ENCODE measurements at places on chromosomes 3 and 15.

- DNase-seq, result no peak
These were observed 556.1 kb upstream of the MDFIC2 start for GRCh38 chr3:70868561-70868960.

DNA sequence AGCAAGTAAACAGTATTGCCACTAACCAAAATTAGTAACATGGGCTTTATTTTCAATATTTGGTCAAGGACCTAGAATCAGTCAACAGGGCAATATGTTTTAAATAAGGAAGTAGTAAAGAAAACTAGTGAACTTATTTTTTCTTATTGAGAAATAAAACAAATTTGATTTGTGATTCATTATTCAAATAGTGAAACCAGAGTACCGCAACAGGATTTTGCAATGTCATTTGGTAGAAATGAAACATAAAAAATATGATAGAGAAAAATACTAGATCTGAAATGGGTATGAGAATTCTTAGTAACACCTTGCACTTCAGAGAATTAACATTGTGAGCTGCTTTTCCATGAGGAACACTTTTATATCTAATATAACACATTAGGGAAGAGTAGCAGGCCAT, 291.8 kb upstream of the GBE1 start:
- no peak for DNase-seq

- no peak for DNase-seq
These were observed 44.3 kb downstream of the P2RY1 start for GRCh38 chr3:152879130-152879789.

GRCh38 chr15:95475067-95475466, 855.4 kb upstream of the NR2F2 start:
- no peak for DNase-seq

DNA sequence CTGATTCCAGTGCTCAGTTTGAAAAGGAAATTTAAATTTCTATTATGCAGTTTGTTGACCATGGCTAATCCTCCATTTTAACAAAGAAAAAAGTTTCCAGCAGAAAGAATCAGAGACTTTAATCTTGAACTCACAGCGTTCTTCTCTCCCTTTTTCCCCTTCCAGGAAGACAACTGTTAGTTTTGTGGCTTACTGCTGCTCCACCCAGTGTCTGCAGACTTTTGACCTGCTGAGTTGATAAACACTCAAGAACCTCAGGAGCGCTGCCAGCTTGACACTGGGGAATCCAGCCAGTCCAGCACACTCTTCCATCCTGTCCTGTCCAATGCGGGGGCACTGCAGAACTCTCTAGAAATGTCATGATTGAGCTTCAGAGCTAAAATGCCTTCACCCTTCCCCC, 134.6 kb downstream of the LRRC28 start:
- no peak for DNase-seq

DNA sequence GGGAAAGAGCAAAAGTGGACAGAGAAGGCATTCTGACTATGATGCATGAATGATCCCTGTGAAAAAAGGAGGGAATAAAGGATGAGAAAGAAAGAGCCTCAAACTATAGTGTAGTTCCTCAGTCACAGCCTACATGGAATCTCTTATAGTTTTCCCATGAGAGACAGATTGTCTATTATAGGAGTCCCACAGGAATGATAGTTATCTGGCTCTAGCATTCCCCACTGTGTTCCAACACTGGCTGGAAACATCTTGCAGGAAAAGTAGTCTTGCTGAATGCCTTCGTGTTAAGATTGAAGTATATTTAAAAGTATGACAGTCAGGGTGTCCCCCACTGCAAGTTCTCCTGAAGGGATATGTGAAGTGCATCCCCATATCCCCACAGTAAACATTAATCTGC, 641.5 kb upstream of the NECTIN3 start:
- DNase-seq, result no peak

GRCh38 chr15:71116942-71117341, 1.7 kb downstream of the THSD4 start:
- no peak for DNase-seq

Measured in astrocyte of the cerebellum (primary cell).